ENCODE measurements at places on chromosomes 3 and 15. TPM values are rescaled to one million over a fixed set of nuclear protein-coding genes. Genes with fewer than 3 reads are reported as not detected.

The DPPA2 gene
- not detected for total RNA-seq

DNA sequence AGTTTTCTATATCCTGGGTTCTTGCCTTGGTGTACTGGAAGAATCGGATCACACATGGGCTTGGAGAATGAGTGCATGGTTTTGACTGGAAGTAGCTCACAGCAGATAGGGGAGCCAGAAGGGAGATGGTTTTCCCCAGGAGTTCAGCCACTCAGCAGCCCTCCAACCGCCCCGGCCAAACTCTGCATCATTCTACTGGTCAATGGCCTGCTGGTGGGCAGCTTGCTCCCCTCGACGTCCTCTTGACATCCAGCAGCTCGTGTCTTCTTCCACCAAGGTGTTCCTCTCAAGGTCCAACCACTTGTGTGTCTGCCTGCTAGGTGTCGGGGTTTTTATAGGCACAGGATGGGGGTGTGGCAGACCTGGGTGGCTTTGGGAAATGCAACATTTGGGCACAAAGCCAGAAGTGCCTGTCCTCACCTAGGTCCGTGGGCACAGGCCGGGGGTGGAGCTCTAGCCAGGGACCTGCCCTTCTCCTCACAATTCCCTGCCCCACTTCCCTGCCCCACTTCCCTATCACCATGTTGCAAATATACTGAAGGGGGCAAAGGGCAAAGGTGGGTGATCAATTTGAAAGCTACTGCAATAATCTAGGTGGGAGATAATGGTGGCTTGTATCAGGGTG is 3.0 kb upstream of the GTPBP8 start:
- no peak for DNase-seq
- H3K4me1 ChIP-seq = peaks cover 49% of the 10 kb centered on the region
- no peaks in the 10 kb centered on the region for H3K36me3 ChIP-seq

The C3orf85 gene
- not detected for total RNA-seq

The DYNLT2B gene
- total RNA-seq = 6.0 TPM
